ENCODE measurements at places on chromosomes 5 and 9.
A peak's percentile ranks its signal among the peaks of the same experiment; 100 is the strongest.

- DNase-seq: peak; percentile 79
These were observed 14.7 kb upstream of the CXXC5 start for GRCh38 chr5:139633295-139634027.

DNA sequence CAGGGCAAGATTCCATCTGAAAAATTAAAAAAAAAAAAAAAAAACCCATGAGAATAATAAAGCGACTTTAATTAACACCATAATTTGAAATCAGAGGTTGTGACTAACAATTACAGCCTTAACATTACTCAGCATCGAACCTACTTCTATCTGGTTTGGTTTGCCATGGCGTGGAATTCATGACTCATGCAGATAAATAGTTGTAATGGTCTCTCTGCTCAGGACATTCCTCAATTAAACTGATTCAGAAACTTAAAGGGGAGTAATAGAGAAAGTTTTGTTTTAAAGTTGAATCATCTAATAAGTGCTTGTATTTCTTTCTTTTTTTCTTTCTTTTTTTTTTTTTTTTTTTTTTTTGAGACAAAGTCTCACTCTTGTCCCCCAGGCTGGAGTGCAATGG lies 135.5 kb downstream of the SPATA31D1 start:
- no peak for DNase-seq

- DNase-seq: no peak
These were observed 29.8 kb downstream of the ANKS6 start for GRCh38 chr9:98766586-98766985.

GRCh38 chr9:88310310-88310980 lies 77.8 kb upstream of the SPIN1 start:
- DNase-seq: no peak

GRCh38 chr9:123984802-123985201 lies 26.8 kb upstream of the LHX2 start:
- no peak for DNase-seq

GRCh38 chr5:15501091-15501791 lies 1.3 kb downstream of the FBXL7 start:
- DNase-seq: no peak

- no peak for DNase-seq
These were observed 97.7 kb upstream of the HCN1 start for GRCh38 chr5:45793638-45794532.

- no peak for DNase-seq
These were observed 740.5 kb downstream of the TLE1 start for GRCh38 chr9:80948876-80949275.

DNA sequence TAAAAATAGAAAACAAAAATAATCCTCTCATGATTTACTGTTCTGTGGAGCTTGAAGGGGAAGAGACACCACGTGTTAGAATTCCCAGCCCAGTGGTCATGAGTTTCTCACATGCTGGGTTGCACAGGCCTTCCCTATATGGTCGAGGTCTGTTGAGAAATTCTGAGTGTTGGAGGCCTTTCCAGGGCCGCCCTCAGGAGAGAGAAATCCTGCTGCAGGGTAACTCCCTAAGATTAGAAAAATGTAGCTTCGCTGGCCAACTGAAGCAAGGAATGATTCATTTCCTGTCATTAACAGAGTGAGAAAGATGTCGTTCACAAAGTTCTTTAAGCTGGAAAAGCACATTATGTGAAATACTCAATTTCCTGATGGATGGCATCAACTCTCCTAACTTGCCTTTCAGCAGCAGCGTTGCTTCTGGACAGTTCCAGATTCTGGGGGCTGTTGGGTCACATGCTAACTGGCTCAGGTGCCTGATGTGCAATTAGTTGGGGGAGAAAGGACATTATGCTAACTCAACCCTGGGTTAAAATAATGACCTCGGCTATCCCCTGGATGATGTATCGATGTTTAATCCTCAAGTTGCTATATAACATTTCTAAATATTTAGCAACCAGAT lies 104.8 kb upstream of the CD180 start:
- DNase-seq: no peak

- DNase-seq: no peak
These were observed 498.6 kb downstream of the EBF1 start for GRCh38 chr5:158601118-158601517.

DNA sequence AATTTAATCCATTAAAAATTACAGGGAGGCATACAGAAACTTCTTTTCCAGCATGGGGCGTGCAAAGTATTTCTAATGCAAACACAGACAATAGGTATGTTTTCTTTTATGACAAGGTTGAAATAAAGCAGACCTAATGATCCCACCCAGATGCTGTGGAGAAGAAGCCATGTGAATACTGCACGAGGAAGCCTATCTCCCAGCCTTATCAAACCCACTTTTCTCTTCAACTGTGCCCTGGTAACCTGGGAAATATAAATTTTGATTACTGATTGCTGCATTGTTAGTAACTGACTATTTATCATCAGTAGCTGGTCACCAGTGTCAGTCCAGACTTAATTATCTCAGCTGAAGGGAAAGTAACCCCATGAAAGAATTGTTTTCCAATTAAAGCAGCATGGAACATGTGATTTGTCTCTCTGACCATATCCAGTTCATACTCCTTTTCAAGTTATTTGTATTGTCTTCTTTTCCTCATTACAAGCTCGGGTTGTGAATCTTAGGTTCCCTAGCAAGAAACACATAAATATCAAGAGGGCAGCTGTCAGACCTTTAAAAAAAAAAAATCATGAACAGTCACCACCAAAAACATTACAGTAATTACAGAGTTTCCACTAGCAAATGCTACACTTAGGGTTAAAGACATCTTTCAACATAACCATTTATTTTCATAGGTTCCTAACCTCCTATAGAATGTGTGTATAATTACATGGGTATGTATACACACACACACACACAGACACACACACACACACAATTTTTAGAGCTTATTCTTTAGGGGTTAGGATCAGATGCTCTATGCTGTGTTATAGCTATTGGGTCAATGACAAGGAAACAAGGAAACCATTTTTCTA lies 50.3 kb downstream of the SEMA6A start:
- no peak for DNase-seq

- DNase-seq: no peak
These were observed 66.0 kb downstream of the TBCA start for GRCh38 chr5:77709993-77710685.

DNA sequence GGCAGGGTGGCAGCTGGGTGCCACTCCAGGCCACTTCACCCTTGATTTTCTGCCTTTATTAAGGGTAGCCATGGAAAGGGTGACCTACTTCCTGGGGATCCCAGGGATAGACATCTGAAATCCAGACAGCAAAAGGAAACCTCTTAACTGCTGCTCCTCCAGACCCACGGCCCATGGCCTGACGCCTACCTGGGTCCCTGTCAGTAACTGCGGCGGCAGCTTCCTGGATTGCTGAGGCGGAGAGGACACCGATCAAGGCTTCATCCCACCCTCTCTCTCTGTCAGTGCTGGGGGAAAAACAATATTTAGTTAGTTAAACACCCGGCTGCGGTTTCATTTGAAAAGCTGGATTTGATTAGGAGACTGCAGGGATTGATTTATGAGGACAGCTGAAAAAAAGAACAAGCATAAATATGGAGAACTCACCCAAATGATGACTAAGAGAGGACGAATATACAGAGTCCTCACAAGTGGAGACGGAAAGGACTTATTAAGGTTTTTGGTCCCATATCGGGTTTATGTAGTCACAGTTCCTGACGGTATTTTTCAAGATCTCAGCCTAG lies 158.7 kb upstream of the KLF4 start:
- DNase-seq: no peak

DNA sequence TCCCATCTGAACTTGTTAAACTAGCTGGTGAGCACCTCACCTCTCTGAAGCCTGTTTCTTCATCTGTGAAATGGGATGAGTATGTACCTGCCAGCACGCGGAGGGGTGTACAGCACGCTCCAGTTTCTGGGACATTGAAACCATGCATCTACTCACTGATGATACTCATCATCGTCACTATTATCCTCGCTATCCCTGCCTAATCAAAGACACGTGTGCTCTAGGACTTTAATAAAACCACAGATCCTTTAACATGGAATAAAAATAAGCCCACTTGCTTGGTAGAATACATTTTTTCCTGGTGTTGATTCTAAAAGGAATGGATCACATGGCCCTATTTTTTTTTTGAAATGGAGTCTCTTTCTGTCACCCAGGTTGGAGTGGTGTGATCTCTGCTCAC lies 37.3 kb upstream of the POMT1 start:
- DNase-seq: no peak

- no peak for DNase-seq
These were observed 71.1 kb downstream of the EHMT1 start for GRCh38 chr9:137689745-137690529.

DNA sequence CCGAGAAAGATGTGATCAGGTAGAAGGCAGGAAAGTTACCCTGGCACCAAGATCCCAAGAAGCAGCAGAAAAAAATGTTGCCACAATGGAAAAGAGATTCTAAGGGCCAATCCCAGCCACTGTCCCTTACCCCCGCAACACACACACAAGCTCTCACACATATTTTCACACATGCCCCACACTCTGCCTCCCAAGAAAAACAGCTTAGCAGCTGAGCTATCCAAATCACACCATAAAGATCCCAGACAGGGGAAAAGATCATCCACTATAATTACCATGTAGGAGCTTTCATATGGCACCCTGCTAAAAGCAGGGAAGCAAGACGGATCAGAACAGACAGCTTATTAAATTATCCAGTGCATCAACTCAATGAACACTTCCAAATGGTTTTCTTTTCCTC lies 143.4 kb downstream of the FAM114A2 start:
- no peak for DNase-seq

Measured in hematopoietic multipotent progenitor cell treated with erythropoietin and hydrocortisone succinate and interleukin-3 and kit ligand, for 15 days (in vitro differentiated cells).